ENCODE measurements at places on chromosomes 4 and X. TPM values are rescaled to one million over a fixed set of nuclear protein-coding genes. Genes with fewer than 3 reads are reported as not detected.

DNA sequence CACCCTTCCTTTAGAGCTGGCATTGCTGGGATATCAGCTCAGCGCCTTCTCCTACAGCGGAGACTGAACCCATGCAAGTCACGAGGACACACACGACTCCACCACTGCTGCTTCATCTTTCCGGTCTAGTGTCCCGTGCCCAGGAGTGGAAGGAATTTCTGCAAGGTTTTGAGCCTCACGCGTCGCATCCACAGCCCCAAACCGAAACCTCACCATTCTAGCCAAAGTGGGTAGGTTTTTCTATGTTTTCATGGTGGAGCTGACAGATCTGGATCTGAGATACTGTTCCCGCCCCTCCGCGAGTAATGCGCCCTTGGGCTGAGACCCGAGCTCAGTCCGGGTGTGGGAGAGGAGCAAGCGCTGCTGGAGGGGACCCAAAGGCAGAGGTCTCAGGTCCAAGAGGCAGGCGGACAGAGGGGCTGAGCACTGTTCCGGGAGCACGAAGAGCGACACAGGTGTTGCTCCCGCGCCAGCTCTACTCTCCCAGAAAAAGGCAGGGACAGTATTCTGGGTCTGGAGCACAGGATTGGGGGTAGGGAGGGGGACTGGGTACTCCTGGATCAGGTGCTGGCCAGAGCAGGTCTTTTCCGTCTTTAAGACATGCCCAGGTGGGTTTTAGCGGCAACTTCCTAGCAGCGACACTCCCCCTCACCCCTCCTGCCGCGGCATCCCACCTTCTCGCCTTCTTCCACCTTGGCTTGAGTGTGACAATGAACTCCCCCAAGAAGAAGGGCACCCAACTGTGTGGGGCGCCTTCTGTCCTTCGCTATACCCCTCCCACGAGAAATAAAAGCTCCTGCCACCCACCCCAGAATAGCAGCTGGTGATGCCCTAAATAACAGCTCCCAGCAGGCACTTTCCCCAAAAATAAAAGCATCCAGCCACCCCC is 1.8 kb downstream of the EPHA5 start:
- DNase-seq = no peak

- DNase-seq = no peak
These were observed 38.9 kb downstream of the ZDHHC15 start for GRCh38 chrX:75483933-75484332.

DNA sequence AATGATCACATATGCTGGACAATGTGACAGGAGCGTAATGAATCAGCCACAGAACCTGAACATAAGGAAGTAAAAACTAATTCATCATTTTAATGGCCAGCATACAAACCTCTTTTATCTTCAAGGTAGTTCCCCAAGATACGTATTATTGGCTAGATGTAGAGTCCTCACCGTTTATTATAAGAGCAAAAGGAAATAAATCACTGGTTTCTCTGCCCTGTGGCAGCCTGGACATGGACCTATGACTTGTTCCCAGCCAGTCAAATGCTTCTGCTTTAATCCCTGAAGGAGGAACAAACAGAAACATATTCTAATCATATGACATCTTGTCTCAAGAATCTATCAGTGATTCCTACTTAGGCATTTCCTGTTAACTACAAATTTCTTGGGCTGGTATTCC is 86.8 kb upstream of the FAM241A start:
- DNase-seq = no peak

BRCC3 gene
- polyA plus RNA-seq = 12.1 TPM

NKX1-1 gene
- not detected for polyA plus RNA-seq

NPNT gene
- polyA plus RNA-seq = 13.0 TPM
